ENCODE measurements at places on chromosomes 12 and 14. TPM values are rescaled to one million over a fixed set of nuclear protein-coding genes. Genes with fewer than 3 reads are reported as not detected.

GRCh38 chr12:12272869-12273268, 6.0 kb upstream of the LRP6 start:
- peaks cover 4% of the 10 kb centered on the region for H3K4me1 ChIP-seq
- no peaks in the 10 kb centered on the region for H3K36me3 ChIP-seq
- no peak overlapping the region for H3K4me3 ChIP-seq
- no peak overlapping the region for H3K27ac ChIP-seq
- DNase-seq = no peak

DNA sequence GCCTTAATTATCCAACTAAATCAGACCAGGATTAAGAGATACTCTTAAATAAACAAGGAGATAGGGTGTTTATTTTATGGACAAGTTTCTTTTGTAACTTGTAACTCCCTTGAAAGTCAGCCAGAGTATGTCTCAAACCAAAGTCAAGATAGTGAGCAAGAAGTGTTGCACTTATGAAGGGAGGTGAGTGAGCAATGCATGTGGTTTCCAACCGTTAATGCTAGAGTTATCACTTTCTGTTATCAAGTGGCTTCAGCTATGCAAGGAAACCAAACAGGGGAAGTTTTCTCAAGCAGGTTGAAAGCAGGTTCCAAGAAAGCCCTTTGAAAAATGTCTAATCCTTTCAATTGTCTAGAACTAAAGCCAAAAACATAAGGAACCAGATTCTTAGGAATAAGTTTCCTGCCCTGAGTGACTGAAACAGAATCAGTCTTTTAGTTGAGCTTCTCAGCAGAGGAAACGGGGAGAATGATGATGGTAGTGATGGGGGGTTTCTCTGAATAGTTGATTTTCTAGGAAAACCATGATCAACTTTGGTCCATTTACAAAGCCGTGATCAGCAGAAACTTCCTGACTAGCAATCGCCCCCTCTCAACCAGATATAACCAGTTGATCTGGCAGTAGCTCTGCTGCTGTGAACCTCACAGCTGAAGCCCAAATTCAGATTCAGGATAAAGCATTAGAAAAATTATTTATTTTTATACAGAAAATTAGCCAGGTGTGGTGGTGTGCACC, 128.4 kb downstream of the DAD1 start:
- no peaks in the 10 kb centered on the region for H3K27me3 ChIP-seq
- H3K27ac ChIP-seq = no peak overlapping the region
- no peak for DNase-seq
- no peaks in the 10 kb centered on the region for H3K36me3 ChIP-seq

DNA sequence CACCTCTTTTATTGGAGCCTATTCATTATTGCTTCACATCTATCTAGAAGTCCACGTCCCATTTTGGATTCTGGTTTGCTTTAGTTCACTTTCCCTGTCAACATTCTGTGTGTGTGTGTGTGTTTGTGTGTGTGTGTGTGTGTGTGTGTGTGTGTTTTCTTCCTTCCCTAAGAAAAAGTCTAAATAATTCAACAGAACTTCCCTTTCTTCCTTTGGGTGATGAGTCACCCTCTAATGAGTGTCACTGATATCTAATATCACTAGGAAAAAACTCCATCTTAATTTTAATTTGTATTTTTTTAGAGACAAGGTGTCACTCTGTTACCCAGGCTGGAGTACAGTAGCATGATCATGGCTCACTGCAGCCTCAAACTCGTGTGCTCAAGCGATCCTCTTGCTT, 234.2 kb downstream of the TTC8 start:
- no peaks in the 10 kb centered on the region for H3K4me1 ChIP-seq
- no peak overlapping the region for H3K4me3 ChIP-seq
- no peak for DNase-seq
- no peak overlapping the region for H3K27ac ChIP-seq

GRCh38 chr12:2049604-2050540, 2.9 kb upstream of the CACNA1C start:
- H3K4me1 ChIP-seq = peaks cover 4% of the 10 kb centered on the region
- no peaks in the 10 kb centered on the region for H3K27me3 ChIP-seq
- H3K36me3 ChIP-seq = no peaks in the 10 kb centered on the region
- no peak overlapping the region for H3K27ac ChIP-seq
- no peak for DNase-seq
- no peak overlapping the region for H3K4me3 ChIP-seq

DNA sequence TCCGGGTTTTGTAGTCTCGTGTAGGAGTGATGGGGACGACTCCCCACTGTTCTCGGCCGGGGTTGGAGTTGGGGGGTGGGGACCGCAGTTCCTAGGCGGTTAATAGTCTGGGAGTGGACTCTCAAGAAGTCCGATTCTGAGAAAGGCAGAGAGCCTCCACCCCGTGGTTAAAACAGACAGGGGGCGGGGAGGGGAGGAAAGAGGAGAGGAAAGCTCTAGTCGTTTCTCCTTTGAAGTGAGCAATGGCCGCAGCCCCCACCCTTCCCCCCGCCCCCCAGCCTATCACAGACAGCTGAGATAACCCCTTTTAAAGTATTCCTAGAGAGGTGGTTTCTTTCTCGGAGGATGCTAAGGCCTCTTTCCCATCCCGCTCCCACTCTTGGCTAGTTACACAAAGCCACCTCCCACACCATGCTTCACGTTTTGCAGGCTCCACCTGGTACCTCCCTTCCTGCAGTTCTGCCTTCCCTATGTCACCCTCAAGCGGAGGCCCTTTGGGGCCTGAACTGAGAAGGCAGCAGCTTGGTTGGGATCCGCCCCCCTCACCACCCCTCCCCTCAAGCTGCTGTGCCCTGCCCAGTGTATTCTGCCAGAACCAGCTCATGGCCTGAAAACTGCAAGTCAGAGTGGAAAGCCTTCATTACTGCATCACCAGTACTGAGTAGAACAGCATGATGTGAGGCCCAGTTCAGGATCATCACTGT, 853 bp downstream of the USP5 start:
- no peaks in the 10 kb centered on the region for H3K36me3 ChIP-seq
- H3K4me3 ChIP-seq = peak overlapping the region; percentile 48
- peaks cover 7% of the 10 kb centered on the region for H3K4me1 ChIP-seq
- DNase-seq = peak; percentile 43

DNA sequence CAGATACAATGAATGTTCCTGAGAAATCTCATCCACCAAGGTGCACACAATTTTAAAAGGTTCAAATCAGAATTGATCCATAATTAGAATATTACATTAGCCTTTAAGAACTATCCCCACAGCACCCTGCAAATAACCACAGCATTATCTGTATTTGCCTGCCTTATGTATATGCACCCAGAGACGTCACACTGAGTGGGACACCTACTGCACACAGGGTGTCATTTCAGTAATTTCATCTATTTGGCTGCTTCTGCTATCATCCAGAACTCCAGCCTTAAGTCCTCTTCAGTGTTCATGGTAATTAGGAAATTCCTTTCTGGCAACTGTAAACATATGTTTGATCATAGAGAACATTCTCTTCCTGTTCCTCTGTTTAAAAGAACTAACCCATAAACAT, 298.4 kb downstream of the SYT1 start:
- DNase-seq = no peak
- H3K4me3 ChIP-seq = no peak overlapping the region
- H3K27ac ChIP-seq = no peak overlapping the region
- H3K27me3 ChIP-seq = no peaks in the 10 kb centered on the region
- H3K36me3 ChIP-seq = no peaks in the 10 kb centered on the region

DNA sequence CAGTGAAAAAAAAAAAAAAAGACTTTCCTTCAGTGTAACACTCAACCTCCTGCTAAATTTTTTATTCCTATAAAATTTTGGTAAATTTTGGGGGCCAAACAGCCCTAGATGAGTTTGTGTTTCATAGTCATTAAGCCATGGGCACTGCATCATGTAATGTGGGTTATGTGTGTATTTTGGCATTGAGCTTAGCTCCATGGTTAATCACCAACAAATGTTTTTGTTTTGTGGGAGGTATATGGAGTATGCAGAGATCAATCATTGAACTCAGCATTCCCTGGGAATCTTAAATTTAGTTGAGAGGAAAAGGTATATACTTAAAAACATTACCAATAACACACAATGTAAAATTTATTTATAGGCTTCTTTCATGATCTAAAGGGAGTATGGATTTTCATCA, 8.5 kb upstream of the ARMH4 start:
- no peaks in the 10 kb centered on the region for H3K4me1 ChIP-seq
- H3K36me3 ChIP-seq = no peaks in the 10 kb centered on the region
- H3K4me3 ChIP-seq = no peak overlapping the region
- no peaks in the 10 kb centered on the region for H3K27me3 ChIP-seq

DNA sequence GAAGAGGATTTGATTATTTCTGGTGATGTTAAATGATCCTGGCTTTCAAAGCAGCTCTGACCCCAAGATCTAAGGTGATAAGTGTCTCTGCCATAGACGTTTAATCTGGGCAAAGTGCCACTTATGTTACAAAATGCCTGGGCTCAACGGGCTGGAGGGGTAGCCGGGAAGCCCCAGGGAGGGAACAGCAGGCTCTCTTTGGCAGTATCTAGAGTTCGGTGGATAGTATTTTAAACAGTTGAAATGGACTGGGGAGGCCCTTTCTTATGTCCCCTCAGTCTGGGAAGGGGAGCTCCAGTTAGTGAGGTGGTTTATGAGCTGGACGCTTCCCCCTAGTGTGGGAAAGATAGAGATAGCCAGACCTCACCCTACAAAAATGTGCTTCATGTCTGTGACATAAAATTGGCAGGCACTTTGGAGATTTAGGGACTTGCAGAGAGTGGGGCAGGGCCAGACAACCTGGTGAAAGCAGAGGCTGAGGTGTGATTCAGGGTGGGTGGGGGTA, 5.5 kb upstream of the HOXC11 start:
- H3K27ac ChIP-seq = no peak overlapping the region
- H3K4me1 ChIP-seq = no peaks in the 10 kb centered on the region
- no peaks in the 10 kb centered on the region for H3K36me3 ChIP-seq
- no peak overlapping the region for H3K4me3 ChIP-seq

DNA sequence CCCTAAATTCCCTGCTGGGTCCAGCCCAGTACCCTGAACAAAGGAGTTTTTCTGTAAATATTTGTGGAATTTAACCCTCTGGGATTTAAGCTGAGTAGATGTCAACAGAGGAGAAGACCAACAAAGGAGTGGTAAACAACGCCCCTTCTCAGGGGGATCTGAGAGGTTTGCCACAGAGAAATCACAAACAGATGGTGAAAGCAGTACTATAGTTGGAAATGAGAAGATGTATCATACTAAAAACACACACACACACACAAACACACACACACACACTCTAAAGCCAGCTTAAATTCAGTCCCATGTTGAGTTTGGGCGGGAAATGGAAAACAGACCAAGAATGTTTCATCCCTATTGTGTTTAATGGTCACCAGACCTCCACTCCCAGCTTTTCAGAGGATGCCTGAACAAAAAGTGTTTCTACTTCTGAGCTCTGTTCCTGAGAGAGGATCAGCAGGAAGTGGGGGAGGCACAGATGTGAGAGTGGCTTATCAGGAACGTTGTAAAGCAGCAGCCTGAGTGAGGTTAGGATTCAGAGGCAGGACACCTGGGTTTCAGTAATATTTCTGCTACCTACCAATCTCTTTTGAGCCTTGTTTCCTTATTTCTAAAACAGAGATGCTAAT, 3.2 kb downstream of the BIN2 start:
- no peaks in the 10 kb centered on the region for H3K36me3 ChIP-seq
- no peak for DNase-seq
- no peaks in the 10 kb centered on the region for H3K4me1 ChIP-seq
- H3K27ac ChIP-seq = no peak overlapping the region

GRCh38 chr14:69687606-69688298, 76.4 kb downstream of the SUSD6 start:
- no peak for DNase-seq
- no peaks in the 10 kb centered on the region for H3K36me3 ChIP-seq
- H3K4me1 ChIP-seq = peaks cover 26% of the 10 kb centered on the region
- no peak overlapping the region for H3K27ac ChIP-seq
- H3K27me3 ChIP-seq = no peaks in the 10 kb centered on the region
- H3K4me3 ChIP-seq = no peak overlapping the region

DNA sequence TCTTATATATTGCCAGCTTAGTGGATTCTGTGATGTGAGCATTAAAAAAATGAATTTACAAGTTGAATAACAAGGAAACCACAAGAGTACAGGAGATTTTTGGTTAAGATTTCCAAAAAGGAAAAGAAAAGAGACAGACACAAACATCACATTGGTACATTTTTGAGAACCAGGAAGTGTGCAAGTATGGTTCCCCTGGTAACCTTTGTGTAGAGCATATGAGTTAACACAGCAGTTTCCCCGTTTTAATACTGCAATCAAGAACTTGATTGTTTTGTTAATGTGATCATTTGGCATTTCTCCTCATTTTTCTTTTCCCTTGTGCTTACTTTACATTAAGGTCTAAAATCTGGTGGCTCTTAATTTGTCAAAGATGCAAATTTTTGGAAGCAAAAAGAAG, 490.4 kb upstream of the ATP2B1 start:
- no peaks in the 10 kb centered on the region for H3K4me1 ChIP-seq
- H3K27ac ChIP-seq = no peak overlapping the region
- no peak overlapping the region for H3K4me3 ChIP-seq
- H3K36me3 ChIP-seq = no peaks in the 10 kb centered on the region
- no peaks in the 10 kb centered on the region for H3K27me3 ChIP-seq
- DNase-seq = no peak

DNA sequence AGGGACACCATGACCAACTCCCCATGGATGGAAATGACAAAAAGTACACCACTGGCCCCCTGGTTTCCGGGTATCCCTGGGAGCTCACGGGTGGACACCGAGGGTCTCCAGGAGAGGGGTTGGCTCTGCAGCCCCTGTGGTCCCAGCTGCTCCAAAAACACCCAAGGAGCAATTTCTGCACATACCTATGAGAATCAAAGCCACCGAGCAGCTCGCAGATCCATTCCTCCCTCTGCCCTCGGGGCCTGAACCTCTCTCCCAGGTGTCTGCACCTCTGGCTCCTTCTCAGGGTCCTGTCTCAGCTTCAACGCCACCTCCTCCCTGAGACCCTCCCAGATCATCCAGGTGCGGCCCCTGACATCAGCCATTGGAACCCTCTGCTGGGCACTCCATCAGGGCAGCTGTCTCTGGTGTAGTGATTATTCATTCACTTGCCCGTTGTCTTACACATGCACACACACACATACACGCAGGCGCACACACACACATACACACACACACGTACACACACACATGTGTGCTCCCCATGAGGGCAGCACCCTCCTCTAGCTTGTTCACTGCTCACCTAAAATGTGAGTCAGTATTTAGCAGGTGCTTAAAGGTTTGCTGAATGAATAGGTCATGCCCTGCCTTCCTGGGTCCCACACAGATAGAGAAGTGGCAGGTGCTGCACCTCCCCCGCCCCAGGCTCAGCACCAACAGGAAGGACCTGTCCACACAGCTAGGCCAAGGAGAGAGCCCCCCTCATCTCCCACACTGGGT, 5.9 kb downstream of the RIMBP2 start:
- no peak overlapping the region for H3K4me3 ChIP-seq
- no peak for DNase-seq
- H3K4me1 ChIP-seq = no peaks in the 10 kb centered on the region
- no peak overlapping the region for H3K27ac ChIP-seq
- H3K27me3 ChIP-seq = no peaks in the 10 kb centered on the region

Gene ELK3
- total RNA-seq = 25.9 TPM

Gene ASIC1
- 4.1 TPM for total RNA-seq

Gene LALBA
- not detected for total RNA-seq

Gene KRT77
- total RNA-seq = not detected

Gene ASCL1
- 0.58 TPM for total RNA-seq

Gene LIN7A
- total RNA-seq = 6.6 TPM
